Chondrocyte (in vitro differentiated cells): ENCODE measurements at places on chromosomes 13 and 19. TPM values are rescaled to one million over a fixed set of nuclear protein-coding genes. Genes with fewer than 3 reads are reported as not detected.

Gene TMEM221
- total RNA-seq, result 0.27 to 0.57 TPM (median 0.28 TPM) in 3 replicates

Gene SMIM17
- 0.20 to 1.1 TPM (median 0.67 TPM) in 3 replicates for total RNA-seq

Gene CPT1C
- 26.3 to 30.7 TPM (median 27.3 TPM) in 3 replicates for total RNA-seq

Gene SBSN
- 0.30 to 0.56 TPM (median 0.36 TPM) in 3 replicates for total RNA-seq

Gene GPR183
- total RNA-seq, result 0.63 to 5.7 TPM (median 5.7 TPM) in 3 replicates

Gene C19orf18
- total RNA-seq, result 1.4 to 2.1 TPM (median 1.7 TPM) in 3 replicates

Gene VN1R4
- total RNA-seq, result not detected in 3 replicates
